IPS-NIHi11 (cell line): ENCODE measurements at places on chromosomes 11 and 22.

- no peak for DNase-seq
Measured at GRCh38 chr11:46229230-46229629, 48.2 kb upstream of the CREB3L1 start.

DNA sequence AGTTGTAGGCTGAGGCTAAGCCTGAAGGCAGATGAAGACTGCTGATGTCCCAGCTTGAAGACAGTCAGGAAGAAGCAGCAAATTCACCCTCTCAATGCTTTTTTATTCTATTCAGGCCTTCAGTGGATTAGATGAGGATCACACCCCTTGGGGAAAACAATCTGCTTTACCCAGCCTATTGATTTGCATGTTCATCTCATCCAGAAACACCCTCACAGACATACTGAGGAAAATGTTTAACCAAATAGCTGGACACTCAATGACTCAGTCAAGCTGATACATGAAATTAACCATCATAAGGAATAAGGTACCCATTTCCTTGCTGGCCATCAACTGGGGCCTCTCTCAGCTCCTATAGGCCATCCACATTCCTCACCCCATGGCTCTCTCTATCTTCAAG, 549.9 kb upstream of the CCDC90B start:
- no peak for DNase-seq

- no peak for DNase-seq
Measured at GRCh38 chr11:58652726-58653280, 30.3 kb downstream of the CNTF start.

DNA sequence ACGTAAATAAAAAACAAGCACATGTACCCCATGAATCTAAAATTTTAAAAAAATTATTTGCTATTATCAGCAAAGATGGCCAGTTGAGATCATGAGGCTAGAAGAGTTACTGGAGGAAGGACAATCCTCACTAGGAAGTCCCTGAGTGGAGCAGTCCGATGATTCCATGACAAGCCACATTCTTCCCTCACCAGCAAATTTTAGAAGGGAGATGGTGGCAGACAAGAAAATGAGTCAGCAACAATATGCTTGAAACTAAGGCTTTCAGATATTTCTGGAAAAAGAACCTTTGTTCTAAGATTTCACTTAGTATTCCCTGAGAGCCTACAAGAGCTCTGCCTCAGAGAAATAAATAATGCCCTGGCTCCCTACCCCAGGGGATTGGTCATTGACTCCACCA, 34.9 kb downstream of the P4HA3 start:
- DNase-seq = no peak

DNA sequence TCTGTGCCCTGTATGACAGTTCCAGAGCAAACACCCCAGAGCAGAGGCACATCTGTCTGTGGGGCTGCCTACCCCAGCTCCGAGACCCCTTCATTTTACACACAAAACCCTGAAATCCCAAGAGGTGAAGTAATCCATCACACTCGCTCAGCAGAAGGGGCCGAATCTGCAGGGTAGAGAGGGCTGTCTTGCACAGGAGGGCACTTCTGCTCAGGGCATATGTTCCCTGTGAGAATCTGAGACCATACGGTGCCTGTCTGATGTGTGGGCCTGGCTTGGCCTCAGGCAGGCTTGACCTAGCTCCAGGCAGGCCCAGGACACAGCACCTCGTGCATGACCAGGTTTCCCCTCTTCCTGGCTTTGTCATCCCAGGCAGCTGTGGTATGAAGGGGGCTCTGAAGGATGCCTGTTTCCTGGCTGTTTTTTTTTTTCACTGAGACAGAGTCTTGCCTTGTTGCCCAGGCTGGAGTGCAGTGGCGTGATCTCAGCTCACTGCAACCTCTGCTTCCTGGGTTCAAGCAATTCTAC, 37.2 kb downstream of the GRIK4 start:
- DNase-seq = no peak
